ENCODE measurements at places on chromosomes 5 and 9.

- peak; percentile 96 for DNase-seq
Observed at GRCh38 chr9:81416476-81417298, 272.7 kb downstream of the TLE1 start.

DNA sequence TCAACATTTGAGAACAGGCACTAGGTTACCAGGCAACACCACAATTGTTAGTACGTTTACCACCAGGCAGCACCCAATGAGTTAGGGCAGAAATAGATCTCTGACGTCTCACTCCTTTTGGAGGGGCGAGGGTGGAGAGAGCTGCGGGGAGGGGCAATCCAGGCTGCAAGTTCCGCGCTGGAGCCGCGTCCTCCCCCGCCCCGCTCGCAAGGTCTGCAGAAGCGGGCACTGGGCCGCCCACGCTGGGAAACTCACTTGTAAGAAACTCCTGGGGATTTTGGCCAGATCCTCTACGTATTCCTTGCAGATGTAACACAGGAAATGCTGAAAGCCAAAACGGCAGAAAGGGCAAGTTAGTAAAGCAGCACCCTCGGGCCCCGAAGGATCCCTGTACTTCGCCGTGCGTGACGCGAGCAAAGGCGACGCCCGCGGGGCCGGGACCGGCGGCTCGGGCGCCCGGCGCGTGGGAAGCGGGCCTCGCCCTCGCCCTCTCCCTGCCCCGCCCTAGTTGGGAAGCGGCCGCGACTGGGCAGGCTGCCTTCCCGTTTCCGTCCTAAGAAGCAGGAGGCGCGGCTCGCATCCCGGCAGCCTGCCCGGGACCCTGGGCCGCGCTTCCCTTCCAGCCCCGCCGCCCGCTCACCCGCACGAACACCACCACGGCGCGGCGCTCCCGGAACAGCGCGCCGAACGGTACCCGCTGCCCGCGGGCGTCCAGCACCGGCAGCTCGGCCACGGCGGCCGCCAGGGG lies 493 bp downstream of the PRXL2C start:
- peak; percentile 89 for DNase-seq

DNA sequence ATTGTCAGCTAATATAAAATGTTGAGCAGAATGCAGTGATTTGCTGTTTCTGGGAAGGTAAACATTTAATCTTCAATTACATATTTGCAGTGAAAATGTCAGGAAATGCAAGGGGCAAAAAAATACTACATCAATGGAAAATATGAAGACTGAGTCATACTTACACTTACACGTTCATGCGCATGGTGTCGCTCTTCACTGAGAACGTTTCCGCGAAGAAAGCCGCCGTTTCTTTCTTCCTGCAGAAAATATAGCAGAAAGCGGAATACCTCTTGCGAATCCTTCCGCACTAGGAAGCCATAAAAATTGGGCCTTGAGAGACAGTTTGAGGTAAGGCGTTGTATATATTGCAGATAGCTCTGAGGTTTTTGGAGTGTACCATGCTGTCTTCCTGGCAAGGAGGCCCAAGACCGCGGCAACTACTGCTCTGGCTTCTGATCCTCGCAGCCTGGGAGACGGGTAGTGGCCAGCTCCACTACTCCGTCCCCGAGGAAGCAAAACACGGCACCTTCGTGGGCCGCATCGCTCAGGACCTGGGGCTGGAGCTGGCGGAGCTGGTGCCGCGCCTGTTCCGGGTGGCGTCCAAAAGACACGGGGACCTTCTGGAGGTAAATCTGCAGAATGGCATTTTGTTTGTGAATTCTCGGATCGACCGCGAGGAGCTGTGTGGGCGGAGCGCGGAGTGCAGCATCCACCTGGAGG lies at the start of gene PCDHA13:
PCDHA13 (plus strand) TSS at position 236 of the 702 bp plus-strand sequence; CDS start at position 381, 145 bp downstream.
- peak; percentile 5 for DNase-seq

GRCh38 chr5:181261320-181262049 lies 542 bp upstream of the TRIM52 start:
- peak; percentile 83 for DNase-seq

DNA sequence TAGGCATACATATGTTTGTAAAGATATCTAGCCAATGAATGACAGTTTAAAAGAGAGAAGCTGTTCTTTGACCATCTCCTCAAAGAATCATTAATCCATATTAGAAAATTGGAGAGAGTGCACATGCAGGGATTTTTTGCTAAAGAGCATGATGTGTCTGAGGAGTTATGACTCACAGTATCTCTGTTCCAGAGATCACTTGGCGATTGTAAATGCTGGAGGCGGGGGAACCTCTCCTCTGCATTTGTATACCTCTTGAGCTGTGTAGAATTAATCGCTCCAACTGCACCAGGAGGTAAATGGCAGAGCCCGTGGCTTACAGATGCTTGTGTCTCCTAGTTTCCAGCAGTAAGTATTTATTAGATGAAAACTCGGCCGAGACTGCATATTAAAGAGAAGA lies 3.6 kb upstream of the SPATA31D1 start:
- DNase-seq: peak; percentile 23

DNA sequence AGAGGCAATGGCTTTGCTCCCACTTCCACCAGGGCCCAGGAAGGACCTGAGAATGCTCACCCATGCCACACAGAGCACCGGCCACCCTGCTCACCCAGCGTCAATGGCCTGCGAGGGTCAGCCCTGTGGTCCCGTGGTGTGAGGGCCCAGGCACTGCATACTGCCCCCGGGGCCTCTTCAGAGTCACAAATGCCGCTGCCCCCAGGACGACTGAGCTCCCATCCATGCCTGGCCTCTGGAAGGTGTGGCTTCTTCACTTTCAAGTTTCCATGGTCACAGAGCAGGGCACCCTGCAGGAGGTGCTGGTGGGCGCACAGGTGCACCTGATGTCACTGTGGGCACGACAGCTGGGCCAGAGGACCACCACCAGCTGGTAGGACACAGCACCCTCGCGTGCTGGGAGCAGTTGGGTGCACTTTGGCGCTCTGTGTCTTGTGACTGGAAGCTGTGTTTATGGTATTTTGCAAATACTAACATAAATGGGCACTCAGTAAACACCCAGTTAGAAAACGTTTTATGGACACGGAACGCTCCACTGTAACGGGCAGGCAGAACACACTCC lies 12.5 kb upstream of the ZDHHC11 start:
- no peak for DNase-seq

DNA sequence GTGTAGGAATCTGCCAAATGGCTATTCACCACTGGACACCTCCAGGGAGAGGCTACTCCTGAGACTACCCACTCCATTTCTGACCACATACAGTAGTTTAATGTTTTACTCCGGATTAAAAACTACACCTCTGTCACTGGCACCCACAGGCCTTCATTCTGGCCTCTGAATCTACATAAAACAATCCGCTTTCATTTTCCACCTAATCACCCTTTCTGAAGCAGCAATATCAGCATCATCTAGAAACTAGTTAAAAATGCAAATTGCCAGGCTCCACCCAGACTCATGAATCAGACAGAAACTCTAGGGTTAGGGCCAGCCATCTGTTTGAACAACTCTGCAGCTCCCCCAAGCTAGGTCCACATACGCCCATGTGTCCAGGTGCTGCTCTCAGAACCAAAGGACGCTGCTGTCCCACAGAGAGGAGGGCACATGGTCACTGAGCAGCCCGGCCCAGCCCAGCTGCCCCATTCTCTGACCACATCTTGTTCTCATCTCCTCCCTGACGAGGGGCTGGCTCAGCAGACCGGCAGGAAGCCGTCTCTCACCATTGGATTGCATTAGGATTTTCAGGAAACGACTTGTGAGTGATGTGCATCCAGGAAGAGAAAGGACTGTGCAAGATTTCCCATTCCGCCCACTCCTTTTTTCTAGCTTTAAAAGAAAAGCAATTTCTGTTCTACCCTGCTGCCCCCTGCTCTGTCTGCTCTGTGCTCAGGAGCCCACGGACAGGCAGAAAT lies 34.7 kb downstream of the ADAM19 start:
- peak; percentile 49 for DNase-seq

- no peak for DNase-seq
Observed at GRCh38 chr9:89372230-89372816, 54.0 kb downstream of the SECISBP2 start.

- no peak for DNase-seq
Observed at GRCh38 chr5:170848033-170848432, 13.8 kb upstream of the RANBP17 start.

GRCh38 chr9:135156525-135157510 lies 69.3 kb downstream of the OLFM1 start:
- peak; percentile 63 for DNase-seq

DNA sequence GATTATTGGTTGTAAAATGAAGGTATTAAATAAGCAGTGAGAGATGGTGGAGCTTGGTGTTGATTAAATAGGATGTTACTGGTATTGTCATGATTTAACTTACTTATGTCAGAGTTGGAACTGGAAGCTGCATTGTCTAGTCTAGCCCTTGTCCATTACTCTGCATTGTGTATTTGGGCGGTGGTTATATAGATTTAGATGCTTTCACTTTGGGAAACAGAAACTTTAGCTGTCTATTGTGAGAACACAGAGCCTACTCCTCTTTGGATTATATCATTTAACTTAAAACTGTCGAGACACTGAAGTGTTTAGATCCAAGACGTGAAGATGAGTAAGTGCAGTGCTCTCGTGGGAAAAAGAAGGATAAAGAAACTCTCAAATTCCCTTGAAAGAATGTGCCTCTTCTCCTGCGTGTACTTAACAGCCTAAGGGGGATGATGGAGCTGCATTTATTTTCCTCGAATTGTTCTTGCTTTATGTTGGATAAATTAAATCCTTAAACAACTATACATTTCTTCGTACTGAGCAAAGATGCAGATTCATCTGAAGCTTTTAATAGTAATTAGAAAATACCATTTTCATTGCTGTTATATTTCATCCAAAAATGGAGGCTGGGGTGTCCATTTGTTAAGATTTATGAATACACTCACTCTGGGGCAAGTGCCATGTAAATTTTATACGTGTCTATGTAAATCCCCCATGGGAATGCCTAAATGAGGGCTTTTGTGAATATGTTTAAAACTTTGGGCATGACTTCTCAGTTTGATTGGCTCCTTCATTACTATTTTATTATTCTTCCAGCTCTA lies 21.6 kb downstream of the FBXL7 start:
- peak; percentile 47 for DNase-seq
